NCI-H146 (cell line): ENCODE measurements at places on chromosomes 1 and 21.
A peak's percentile ranks its signal among the peaks of the same experiment; 100 is the strongest.

GRCh38 chr1:173383351-173383750 lies 93.8 kb upstream of the PRDX6 start:
- no peak for DNase-seq

- no peak for DNase-seq
Observed at GRCh38 chr1:216758161-216758560, 34.9 kb upstream of the ESRRG start.

DNA sequence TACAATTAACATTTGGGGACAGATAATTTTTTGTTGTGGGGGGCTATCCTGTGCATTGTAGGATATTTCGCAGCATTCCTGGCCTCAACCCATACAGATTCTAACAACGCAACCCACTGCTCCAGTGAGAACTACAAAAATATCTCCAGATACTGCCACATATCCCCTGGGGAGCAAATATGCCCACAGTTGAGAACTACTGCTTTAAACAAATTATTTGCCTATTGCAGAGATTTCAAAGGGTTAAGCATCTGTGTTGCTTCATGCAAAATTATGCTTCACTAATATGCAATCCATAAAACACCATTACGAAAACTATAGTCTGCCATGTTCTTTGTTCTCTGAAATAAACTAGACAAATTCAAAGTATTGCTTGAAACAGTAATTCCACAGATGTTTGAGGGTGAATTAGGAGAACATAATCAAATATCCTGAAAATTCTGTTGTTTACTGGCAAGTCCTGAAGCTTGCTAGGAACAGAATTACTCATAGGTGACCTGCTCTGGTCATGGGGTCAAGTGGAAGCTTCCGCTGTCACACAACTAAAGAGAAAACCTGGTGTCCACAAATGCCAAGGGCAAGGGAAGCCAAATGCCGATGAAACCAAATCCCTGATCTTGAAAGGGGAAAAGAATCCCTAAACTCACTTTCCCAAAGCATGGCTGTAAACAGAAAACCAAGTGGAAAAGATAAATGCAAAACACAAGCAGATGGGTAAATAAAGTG lies 149.4 kb downstream of the RERE start:
- peak; percentile 15 for DNase-seq

GRCh38 chr1:117605164-117605773 lies 579 bp upstream of the TENT5C start:
- peak; percentile 64 for DNase-seq

GRCh38 chr21:34688145-34688544 lies 19.4 kb downstream of the CLIC6 start:
- DNase-seq = no peak

DNA sequence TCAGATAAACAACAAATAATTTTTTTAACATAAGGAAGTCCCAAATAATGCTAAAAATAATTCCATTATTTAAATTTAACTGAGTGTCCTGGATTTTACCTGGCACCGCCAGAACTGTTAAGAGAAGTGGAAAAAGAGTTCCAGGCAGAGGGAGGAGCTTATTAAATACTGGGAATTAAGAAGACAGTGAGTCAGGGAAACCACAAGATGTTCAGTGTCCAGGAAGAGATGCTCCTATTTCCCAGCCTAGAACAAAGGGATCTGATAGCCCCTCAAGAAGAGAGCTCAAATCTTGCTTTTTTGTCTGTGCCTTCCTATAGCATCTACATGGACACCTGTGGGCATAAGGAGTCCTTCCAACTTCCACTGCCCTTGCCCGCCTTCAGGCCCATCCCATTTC lies 85.9 kb downstream of the PGM1 start:
- no peak for DNase-seq

DNA sequence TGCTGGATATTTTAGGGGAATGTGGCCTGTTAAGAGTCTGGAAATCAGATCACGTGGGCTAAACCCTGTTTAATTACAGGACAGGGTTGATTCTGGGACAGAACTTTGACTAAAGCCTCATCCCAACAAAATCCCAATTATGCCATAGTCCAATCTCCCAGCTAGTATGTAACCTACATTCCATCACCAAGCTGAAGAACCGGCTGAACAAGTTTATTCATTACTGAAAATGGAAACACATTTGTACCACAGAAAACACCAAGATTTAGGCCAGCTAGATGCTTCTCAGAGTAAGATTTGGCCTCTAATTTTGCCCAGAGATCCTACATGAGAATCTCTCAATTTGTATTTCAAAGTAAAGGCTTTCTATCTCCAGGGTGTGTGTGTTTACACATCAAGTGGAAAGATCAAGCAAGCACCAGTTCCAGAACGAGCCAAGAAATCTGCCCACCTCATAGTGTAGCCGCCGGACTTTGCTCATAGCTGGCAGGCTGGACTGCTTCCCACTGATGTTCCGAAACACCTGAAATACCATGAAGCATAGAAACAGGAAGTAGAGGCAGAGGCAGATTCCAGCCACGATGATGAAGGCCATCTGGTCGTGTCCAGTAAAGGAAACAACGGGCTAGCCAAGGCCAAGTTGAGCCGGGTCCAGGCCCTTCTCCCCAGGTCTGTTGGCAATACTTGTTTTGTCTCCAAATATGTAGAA lies 86.8 kb downstream of the WLS start:
- no peak for DNase-seq

DNA sequence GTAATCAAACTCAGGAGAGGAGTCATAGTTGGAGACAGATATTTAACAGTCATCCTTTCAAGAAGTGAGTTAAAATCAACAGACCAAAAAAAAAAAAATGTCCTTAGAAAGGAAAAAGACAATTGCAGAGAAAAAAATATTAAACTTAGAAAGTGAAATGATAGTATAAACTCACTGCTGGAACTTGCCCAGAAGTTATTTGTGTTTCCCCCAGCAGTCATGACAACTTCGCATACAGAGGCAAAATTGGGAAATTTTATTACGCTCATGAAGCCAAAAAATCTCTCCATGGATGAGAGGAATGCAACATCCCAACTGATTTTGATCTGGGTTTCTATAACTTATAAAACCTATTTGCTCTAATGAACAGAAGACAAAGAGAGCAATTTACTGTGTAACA lies 198.2 kb downstream of the LRRC7 start:
- DNase-seq = no peak

- peak; percentile 75 for DNase-seq
Observed at GRCh38 chr1:183915625-183916510, 110.9 kb downstream of the RGL1 start.

DNA sequence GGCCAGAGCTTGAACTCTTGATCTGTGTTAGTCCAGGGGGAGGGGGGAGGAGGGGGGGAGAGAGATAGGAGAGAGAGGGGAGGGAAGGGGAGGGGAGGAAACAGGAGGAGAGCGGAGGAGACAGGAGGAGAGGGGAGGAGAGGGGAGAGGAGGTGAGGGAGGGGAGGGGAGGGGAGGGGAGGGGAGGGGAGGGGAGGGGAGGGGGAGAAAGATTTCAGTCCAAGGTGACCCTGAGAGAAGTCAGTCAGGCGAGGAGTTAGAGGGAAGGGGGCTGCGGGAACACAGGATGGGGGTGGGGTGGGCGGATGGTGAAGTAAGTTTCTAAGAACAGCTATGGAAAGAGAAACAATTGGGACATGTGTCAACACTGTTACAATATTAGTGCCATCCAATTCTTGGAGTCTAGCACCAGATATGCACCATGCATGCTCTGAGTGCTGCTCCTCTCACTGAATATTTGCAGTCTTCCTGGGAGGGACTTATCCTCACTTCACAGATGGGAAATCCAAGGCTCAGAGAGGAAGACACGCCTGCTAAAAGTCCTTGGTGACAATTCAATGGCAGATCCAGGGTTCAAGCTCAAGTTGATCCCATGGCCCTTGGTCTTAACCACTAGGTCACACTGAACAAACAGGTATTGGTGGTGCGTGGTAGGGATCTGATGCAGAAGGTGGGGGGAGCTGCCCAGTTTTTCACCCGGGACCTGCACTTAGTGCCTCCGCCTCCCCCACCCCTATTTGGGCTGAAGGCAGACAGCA lies 42.5 kb upstream of the ECE1 start:
- DNase-seq = no peak

- no peak for DNase-seq
Observed at GRCh38 chr1:66285618-66286270, 248.2 kb upstream of the SGIP1 start.

GRCh38 chr1:69728206-69728605 lies 160.5 kb downstream of the LRRC7 start:
- no peak for DNase-seq
